ENCODE measurements at places on chromosomes 7 and 10.

GRCh38 chr10:14160299-14160698 lies 170.4 kb downstream of the FRMD4A start:
- DNase-seq, result no peak

GRCh38 chr7:132521423-132521822 lies 54.8 kb downstream of the PLXNA4 start:
- no peak for DNase-seq

- DNase-seq, result no peak
These were observed 68.9 kb upstream of the NMT2 start for GRCh38 chr10:15237351-15237750.

- DNase-seq, result no peak
These were observed 52.3 kb downstream of the FOXP2 start for GRCh38 chr7:114466917-114467316.

DNA sequence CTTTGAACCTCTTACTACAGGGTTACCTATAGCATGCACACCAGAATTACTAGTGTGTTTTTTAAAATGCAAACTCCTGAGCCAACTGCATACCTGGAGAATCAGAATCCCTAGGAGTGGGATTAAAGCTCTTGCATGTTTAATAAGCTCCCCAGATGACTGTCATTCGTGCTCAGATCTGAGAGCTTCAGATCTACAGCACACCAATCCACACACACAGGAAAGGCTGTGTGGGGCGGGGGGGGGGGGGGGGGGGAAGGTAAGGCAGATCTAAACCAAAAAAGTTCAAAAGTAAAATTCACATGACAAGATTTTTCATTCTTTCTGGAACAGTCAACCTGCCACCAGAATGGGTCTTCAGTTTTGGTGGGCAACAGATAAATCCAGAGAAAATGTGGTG lies 5.5 kb downstream of the FAM3C start:
- no peak for DNase-seq

- no peak for DNase-seq
These were observed 30.5 kb upstream of the FBXW4 start for GRCh38 chr10:101725296-101726114.

- no peak for DNase-seq
These were observed 68.4 kb downstream of the PARP12 start for GRCh38 chr7:139994356-139994755.

DNA sequence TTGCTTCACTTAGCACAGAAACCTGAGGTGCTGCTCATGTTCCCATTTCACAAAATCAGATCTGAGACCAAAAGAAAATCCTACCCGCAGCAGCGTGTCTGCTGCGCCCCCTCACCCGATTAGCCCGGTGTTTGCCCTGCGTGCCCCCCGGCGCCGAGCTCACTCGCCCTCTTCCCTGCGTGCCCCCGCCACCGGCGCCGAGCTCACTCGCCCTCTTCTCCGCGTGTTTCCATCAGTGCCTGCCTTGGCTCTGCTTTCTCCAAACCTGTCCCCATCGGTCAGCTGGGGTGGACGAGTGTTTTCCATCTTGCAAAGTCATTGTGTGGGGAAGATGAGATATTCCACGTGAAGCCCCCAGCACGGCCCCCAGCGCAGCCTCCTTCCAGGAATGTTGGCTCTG lies 225.3 kb upstream of the PITRM1 start:
- no peak for DNase-seq

GRCh38 chr7:78510580-78511188 lies 712.1 kb downstream of the PHTF2 start:
- no peak for DNase-seq

DNA sequence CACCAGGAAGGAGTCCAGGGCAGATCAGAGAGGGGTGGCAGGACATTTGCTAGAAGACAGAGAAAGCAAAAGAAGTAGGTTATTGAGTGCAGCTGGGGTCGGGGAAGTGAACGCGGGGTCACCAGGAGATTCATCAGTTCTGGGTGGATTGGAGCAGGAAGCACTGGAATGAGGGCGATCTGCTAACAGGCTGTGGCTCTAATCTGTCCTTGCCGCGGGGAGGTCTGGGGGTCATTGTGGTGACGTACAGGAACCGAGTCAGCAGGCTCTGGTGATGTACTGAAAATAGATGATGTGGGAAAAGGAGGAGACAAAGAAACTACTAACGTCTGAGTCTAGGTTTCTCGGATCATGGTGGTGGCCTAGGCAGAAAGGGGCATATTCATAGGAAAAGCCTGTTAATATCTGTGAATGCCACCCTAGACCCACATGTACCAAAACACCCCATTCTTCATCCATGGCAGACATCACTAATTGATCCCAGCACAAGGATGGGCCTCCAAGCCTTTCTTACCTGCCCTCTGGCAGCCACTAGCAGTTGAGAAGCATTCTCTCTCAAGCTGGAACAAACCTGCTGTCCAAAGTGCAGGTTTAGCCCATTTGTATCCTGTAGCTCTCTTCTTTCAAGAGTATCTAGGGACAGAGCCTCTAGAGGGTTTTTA lies 134.5 kb downstream of the C10orf105 start:
- DNase-seq, result no peak

- DNase-seq, result no peak
These were observed 28.9 kb upstream of the RBM20 start for GRCh38 chr10:110615057-110615747.

DNA sequence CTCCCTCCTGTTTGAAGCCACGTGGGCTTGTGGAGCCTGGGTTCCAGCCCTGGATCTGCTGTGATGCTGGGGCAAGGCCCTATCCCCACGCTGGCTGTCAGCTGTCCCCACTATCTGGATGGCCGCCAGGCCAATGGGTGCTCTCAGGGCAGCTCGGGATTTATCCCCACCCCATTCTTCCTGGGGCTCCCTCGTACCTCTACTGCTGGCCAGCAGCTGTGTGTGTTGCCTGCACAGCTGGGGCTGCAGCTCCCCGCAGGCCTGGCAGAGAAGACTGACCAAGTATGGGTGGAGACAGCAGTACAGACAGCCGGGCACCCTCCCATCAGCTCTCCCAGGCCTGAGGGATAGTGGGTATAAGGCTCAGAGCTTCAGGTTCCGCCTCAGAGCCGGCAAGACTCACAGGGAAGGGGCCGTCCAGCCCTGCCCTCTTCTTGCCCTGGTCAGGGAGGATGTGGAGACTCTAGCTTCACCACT lies 13.6 kb downstream of the CLIP2 start:
- DNase-seq, result no peak

DNA sequence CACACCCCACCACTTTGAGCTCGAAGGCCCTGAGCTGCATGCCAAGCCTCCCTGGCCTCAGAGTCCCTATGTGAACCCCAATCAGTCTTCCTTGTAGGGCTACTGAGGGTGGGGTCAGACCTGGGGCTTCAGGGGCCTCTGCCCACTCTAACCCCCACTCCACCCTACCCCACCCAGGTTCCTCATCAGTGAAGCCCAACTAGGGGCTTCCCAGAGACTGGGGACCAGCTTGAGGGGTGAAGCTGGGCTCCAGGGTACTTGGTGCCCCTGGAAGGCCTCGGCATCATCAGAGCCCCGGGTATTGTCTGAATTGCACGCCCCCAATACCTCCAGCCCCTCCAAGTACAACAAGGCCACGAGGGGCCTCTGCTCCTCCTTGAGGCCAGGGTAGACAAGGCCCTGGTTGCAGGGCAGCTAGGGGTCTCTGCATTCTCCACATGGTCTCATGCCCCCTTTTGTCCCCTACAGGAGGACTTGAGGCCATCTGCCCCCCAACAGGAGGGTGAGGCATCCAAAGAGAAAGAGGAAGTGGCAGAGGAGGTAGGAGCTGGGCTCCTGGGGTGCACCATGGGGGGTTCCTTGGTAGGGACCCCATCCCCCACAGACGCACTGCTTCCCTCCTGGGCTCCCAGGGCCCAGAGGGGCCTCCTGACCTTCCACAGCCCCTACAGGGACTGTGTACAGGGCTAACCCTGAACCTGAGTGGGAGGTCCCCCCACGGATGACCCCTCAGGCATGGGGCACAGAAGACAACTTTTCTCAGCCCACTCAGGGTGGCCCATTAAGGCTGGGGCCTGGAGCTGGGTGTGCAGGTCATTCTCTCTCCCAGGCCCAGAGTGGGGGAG lies 4.0 kb downstream of the SNCG start:
- DNase-seq, result no peak

GRCh38 chr10:75398692-75399460 lies 2.7 kb downstream of the ZNF503 start:
- no peak for DNase-seq

GRCh38 chr10:78483641-78484040 lies 450.0 kb downstream of the RPS24 start:
- DNase-seq, result no peak

- DNase-seq, result no peak
These were observed 29.7 kb upstream of the MTERF1 start for GRCh38 chr7:91910171-91910570.
